Activated naive CD4-positive, alpha-beta T cell treated with anti-CD3 and anti-CD28 coated beads for 36 hours (primary cell): ENCODE measurements at places on chromosomes 1 and 21. TPM values are rescaled to one million over a fixed set of nuclear protein-coding genes. Genes with fewer than 3 reads are reported as not detected.

PEA15 gene
- total RNA-seq, result 42.0 TPM

CTSE gene
- total RNA-seq, result not detected

BRDT gene
- not detected for total RNA-seq

OR14K1 gene
- not detected for total RNA-seq

RHOU gene
- 0.17 TPM for total RNA-seq

SH2D5 gene
- total RNA-seq, result 0.15 TPM

GCSAML gene
- total RNA-seq, result not detected

EXO1 gene
- 59.6 TPM for total RNA-seq

ILF2 gene
- 357 TPM for total RNA-seq

TIAM1 gene
- 50.1 TPM for total RNA-seq

BRINP3 gene
- total RNA-seq, result not detected

METTL13 gene
- 39.5 TPM for total RNA-seq

MFAP2 gene
- not detected for total RNA-seq

MNDA gene
- not detected for total RNA-seq

SNRNP40 gene
- total RNA-seq, result 101 TPM

TRIM67 gene
- not detected for total RNA-seq

STMN1 gene
- total RNA-seq, result 746 TPM

SPOCD1 gene
- 0.30 TPM for total RNA-seq

NCAM2 gene
- not detected for total RNA-seq

OLIG2 gene
- total RNA-seq, result not detected

LAD1 gene
- not detected for total RNA-seq

TRIM17 gene
- total RNA-seq, result 1.2 TPM
